ENCODE measurements at places on chromosomes 2 and 18.

DNA sequence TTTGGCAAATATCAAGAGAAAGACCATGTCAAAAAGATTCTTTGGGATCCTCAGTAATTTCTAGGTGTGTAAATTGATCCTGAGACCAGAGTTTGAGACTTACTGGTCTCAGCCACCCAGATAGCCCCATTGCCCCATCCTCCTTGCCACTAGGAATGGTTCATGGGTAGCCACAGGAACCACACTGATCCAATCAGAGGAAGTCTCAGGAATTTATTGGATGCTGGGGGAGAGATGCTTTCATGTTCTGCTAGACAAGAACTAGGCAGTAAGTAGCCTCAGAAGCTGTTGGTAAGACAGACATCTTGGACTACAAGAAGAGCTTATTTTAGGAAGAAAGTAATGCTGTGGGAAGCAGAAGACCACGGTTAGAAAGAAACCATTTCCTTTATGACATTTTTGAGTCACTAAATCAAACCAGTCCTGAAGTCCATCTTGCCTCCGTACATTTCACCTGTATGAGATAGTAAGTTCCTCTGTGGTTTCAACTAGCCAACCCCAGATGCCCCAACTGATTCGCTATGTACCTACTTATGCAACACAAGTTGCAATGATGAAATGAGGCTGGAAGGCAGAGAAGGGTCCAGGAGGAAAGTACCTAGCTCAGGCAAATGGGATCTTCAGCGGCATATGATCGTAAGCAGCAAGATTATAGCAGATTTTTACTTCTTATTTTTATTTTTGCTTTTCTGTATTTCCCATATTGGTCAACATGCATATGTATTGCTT, 3.6 kb upstream of the ST3GAL5 start:
- DNase-seq = no peak

DNA sequence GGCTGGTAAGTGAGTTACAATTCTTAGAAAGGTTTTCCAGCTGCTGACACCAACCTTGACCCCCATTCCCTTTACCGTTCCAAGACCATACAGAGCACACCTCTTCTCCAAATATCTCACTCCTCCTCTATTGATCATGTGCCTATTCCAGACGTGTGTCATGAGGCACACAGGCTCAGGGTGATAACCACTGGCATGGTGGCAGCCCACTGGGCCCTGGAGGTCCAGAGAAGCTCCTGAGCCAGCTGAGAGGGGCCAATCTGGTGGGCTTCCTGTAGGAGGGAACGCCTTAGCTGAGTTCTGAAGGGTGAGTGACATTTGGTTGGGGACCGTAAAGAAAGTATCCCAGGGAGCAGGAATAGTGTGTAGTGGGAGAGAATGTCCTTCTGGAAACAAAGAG, 28.3 kb downstream of the ZAP70 start:
- DNase-seq = no peak

DNA sequence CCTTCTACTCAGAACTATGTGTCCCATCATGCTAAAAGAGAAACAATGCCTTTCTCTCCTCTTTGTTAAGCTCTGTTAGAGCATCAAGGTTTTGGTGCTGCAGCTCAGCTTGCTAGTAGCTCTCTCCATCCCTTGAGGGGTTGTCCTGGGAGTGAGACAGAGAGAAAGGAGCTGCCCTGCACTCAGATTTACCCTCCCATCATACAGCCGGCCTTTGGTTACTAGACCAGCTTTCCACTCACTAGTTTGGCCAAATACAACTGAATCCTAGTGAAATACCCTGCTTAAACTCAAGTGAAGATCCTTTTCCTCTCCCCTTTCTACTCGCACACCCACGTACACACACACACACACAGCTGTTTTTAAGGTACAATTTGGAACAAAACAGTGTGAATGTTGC, 2.3 kb upstream of the CHN1 start:
- no peak for DNase-seq

DNA sequence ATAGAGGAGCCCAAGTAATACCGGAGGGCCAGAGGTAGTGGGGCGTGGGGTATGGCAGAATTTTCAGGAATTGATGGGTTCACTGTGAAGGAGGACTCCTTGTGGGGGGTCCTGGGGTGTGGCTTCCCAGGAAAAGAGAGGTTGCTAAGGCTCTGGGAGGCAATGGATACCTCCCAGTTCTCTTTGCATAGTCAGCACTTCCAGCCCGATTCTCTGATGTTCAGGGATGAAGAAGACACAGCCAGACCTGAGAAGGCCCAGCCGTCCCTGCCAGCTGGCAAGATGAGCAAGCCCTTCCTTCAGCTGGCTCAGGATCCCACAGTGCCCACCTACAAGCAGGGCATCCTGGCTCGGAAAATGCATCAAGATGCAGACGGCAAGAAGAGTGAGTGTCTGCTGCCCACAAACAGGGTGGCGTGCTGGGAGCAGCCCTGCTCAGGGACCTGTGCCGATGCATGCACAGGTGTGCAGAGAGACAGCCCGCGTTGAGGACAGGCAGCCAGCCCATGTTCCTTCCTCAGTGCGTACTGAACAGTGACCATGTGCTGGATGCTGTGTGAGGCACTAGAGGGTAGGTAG, 22.2 kb downstream of the PSD4 start:
- DNase-seq = no peak

GRCh38 chr2:127208313-127208712, 11.8 kb downstream of the CYP27C1 start:
- no peak for DNase-seq

DNA sequence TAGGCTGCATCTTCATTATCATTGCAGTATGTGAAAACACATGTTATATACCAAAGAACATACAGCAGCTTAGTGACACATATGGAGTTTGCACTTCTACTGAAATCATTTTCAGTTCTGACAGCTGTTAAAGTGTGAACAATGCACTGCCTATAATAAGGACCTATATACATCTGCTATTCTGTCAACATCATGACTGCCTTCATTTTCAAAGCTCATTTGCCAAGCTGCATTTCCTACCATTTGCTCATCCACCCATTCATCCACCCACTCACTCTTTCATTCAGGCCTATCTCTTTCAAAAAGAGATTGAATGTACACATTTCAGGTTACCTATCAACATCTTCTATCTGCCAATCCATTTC, 81.7 kb upstream of the STK17B start:
- DNase-seq = no peak

GRCh38 chr2:118857677-118858484, 10.4 kb upstream of the EN1 start:
- no peak for DNase-seq

Measured in activated naive CD4-positive, alpha-beta T cell (primary cell).